ENCODE measurements at places on chromosomes 5 and 9.

DNA sequence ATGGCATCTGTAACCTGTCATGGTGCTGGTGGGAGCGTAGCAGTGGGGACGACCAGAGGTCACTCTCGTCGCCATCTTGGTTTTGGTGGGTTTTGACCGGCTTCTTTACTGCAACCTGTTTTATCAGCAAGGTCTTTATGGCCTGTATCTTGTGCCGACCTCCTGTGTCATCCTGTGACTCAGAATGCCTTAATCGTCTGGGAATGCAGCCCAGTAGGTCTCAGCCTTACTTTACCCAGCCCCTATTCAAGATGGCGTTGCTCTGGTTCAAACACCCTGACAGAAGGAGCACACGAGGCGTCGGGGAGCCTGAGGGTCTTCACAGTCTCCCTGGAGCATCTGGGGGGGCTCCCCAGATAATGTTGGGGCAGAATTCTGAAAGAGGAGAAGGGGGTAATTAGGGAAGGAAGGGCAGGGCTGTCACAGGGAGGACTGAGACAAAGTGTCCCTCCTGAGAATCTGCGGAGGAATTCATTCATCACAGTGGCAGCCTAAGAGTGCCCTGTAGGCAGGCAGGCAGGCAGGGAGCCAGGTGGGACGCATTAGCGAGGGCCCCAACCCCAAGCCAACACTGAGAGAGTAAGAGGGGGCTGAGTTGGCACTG is 21.3 kb upstream of the NCS1 start:
- DNase-seq, result no peak

GRCh38 chr9:134868751-134869553 is 11.7 kb upstream of the FCN2 start:
- DNase-seq, result no peak

GRCh38 chr9:83473488-83473971 is 64.7 kb downstream of the FRMD3 start:
- DNase-seq, result no peak

DNA sequence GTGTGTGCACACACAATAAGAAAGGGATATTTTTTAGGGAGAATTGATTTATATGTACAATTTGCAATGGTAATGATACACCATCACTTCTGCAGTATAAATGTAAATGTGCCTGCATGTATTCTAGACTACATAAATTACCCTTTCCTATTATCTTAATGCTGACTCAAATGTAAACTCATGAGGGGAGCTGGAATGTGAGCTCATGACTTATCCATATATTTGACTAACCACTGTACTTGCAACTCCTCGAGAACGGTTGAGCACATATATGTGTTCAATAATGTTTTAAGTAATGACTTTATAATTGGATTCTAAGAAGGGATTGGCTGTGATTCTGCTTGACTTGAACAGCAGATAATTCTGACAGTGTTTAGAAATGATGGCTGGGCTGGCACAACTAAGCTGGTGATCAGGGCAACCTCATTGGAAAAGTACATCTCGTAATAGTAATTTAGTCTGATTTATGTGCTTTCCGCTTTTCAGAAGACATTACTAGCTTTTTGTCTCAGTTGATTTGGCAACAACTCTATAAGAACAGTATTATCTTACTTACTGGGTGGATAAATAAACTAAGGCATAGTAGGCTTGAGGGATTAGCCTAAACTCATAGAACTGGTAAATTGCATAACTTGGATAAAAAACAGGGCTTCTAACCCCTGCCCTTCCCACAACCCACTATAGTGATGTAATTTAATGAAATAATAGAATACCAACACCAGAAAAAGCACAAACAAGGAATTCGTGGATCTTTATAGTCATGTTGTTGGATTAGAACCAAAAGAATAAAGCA is 130.2 kb upstream of the SPEF2 start:
- DNase-seq, result no peak

- no peak for DNase-seq
Observed at GRCh38 chr9:115379719-115380118, 261.8 kb upstream of the TNC start.

- no peak for DNase-seq
Observed at GRCh38 chr5:26470439-26470838, 567.9 kb downstream of the CDH9 start.

DNA sequence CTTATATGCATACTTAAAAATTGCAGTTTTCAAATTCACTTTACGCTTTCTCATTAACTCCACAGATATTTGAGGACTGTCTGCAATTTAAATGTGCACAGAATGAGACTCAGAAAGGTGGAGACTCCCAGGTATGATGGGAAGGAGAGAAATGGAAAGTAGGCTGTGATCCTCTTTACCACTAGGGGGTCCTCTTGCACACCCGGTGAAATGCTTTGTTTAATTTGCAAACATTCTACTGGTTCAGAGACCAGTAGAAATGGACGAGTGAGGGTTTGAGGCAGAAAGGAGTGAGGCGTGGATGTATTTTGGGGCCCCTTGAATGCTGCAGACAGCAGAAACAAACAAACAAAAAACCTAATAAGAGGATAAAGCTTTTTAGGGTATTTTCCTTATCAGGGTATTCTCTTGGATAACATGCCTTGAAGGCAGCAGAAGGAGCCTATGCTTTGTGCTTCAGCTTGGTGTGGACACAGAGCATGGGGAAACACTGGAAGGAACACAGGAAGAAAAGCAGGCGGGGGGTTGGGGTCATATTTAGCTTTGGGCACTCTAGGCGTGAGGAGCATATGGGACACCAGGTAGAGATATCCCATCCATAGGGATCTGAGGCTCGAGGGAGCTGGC is 410.1 kb downstream of the DMRT2 start:
- no peak for DNase-seq

- no peak for DNase-seq
Observed at GRCh38 chr5:151216781-151217180, 7.1 kb downstream of the CCDC69 start.

GRCh38 chr9:72338631-72339030 is 26.4 kb downstream of the ZFAND5 start:
- DNase-seq, result no peak

DNA sequence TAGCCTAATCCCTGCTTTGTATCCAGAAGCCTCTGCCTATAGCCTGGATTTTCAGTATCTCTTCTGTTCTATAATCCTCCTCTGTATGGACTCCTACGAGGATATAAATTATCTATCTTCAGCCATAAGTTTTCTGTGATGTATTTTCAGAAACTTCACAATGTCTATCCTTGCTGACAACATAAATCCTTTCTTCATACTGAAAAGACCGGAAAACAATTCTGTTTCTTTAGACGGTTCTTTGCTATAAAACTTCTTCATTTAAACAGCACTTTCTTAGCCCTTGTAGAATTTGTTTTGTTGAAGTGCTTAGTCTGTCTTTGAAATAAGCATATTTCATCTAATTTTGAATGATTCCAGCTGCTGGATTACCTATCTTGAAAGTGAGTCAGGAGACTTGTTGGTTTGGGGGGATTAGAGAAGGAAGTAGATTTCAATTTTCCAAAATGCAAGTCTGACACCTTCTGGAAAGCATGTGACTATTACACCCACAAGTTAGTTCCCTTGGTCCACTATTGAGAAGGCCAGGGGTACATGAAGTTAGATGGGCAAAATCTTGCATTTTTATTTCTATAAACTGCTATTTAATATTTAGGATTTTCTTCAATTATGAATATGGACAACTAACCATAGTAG is 96.3 kb upstream of the RANBP3L start:
- DNase-seq, result no peak

- DNase-seq, result no peak
Observed at GRCh38 chr5:132425975-132426524, 56.5 kb downstream of the SLC22A5 start.

DNA sequence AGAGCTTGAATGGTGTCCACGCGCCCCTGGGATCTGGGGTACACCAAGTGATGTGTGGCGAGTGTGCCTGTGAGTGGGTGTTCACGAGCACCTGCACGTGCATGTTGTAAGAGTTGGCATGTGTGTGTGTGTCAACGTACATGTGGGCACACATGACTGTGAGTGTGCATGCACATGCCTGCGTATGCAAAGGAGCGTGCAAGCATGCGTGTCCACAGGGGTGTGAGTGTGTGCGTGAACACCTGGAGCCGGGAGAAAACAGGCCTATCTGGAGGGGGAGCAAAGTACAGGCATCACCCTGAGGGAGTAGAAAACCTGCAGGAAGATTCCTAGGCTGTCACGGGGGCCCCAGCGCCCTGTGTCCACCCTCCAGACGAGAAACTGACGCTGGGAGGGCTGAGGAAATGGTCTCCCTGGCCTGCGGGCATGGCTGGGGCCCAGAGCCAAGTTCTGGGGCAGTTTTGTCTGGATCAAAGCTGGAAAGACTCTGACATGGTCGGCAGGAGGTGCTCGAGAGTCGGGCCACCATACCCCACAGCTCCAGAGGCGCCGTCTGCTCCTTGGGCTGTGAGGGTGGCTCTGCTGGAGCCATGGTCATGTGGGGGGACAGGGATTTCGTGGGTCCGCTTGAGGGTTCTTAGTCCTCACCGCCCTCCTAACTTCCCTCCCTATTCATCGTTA is 31.8 kb downstream of the PTGES start:
- no peak for DNase-seq

GRCh38 chr5:7941692-7942091 is 72.7 kb downstream of the MTRR start:
- no peak for DNase-seq

GRCh38 chr9:16410601-16411280 is 459.7 kb downstream of the BNC2 start:
- no peak for DNase-seq

- no peak for DNase-seq
Observed at GRCh38 chr9:74643303-74643923, 146.3 kb downstream of the RORB start.

- no peak for DNase-seq
Observed at GRCh38 chr9:38443181-38443580, 18.9 kb upstream of the IGFBPL1 start.

GRCh38 chr5:96431376-96432187 is 1.5 kb downstream of the PCSK1 start:
- DNase-seq, result no peak

GRCh38 chr5:127011153-127011552 is 19.2 kb downstream of the MARCHF3 start:
- no peak for DNase-seq

- no peak for DNase-seq
Observed at GRCh38 chr9:11103525-11103924, 490.7 kb upstream of the PTPRD start.

DNA sequence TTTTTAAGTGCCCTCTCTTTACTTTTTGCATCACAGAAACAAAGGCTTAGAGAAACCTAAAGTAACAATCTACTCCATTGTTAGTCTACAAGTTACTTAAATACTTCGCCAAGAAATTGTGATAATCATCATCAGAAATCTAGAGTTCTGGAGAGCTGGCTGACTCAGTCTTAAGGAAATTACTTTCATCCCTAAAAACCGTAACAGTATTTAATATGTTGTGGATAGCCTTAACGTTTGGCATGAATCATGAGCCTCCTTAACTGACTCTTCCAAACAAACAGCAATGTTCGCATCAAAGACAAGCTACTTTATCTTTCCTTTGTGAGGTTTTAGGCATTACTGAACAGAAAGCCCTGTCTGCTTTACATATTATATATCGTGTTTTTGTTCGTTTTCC is 128.7 kb downstream of the NIPBL start:
- no peak for DNase-seq

DNA sequence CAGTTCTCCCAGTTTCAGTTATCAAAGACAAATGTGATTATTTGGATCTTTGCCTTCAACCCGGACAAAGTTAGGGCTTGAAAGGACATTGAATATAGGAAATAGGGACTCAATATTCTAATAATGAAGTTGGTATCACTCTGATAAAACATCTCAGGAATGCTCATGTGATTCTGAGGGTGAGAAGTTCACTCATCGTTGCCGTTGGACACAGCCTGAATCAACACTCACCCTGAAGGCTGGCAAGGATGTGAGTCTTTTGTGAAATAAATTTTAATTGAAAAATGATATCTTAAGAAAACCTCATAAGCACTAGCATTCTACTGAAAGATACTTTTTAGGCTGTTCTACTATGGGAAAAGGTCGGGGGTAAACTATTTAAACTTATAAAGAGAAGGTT is 44.8 kb upstream of the C9orf72 start:
- DNase-seq, result no peak

- DNase-seq, result no peak
Observed at GRCh38 chr9:131214876-131215275, 61.4 kb downstream of the FAM78A start.

GRCh38 chr5:148791334-148791667 is 35.1 kb upstream of the ADRB2 start:
- DNase-seq, result no peak

DNA sequence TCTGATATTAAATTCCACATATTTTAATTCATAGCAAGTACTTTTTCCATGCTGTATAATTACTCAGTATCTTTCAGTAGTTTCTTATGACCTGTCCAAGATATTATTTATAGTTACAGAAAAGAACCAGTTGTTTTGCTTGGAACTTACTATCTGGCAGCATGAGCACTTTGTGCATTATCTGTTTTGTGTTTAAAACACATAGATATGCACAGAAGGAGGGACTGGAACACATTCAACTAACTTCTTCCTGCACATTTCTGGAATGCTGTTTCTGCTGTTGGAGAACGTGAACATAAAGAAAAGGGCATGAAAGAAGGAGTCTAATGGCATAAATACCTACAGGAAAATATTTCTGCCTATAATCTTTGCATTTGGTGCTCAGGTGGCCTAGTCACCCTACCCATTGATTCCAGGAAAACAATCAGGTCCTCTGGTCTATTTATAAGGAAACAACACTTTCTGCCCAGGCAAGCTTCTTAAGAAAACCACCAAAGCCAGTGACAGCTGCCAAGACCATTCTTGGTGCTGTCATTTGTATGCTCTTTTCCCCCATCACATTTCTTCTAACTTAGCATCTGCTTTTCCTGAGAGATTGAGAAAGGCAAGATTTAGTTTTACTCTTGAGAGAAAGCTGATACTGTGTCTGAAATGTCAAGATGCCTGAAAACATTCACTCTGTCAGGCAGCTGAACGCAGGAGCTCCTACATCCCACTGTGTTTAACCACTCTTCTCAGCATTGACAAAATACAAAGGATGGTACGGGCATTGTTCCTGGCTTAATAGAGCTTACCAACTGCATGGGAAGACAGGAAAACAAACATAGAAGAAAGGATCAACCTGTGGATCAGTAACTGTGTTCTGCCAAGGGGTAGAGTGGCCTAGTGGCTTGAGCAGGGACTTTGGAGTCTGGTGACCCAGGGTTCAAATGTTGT is 40.3 kb downstream of the RAB3C start:
- DNase-seq, result no peak

All from NK-92 treated with Interleukin-12 subunit alpha and Interleukin-12 subunit beta, amount 100 ng/mL, for 24 hours (cell line).